Forelimb muscle (tissue), 1 donor: ENCODE measurements at places on chromosomes 2 and 18. TPM values are rescaled to one million over a fixed set of nuclear protein-coding genes. Genes with fewer than 3 reads are reported as not detected.

DNA sequence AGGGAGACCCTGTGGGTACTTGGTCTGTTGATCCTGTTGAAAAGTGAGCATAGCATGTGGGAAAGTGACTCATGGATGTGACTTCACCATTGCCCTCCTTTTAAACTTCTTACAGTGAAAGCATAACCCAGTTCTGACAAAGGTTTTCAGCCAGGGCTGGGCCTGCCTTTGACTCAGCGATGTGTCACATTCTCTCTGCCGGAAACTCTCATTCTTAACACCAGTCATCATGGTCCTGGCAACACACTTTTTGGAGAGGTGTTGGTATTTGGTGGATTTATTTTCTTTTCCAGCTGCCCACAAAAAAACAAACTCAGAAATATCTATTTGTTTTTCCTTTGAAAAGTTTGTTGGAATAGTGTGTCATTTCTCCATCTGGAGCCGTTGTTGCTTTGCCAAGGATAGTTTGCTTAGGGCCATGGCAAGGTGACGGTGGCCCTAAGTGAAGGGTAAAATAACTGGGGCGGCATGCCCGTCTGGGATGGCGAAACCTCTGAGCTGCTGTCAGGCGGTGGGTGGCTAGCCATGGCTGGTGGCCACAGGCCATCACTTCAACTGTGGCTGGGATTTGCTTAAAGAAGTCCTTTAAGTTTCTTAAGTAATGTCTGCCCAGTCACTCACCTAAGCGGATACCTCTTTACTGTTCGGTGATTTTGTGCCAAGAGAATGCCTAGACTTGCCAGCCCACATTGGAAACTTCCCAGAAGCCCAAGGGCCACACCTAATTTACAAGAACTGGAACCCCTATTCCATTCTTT is 123.3 kb downstream of the LTBP1 start:
- DNase-seq: no peak

DNA sequence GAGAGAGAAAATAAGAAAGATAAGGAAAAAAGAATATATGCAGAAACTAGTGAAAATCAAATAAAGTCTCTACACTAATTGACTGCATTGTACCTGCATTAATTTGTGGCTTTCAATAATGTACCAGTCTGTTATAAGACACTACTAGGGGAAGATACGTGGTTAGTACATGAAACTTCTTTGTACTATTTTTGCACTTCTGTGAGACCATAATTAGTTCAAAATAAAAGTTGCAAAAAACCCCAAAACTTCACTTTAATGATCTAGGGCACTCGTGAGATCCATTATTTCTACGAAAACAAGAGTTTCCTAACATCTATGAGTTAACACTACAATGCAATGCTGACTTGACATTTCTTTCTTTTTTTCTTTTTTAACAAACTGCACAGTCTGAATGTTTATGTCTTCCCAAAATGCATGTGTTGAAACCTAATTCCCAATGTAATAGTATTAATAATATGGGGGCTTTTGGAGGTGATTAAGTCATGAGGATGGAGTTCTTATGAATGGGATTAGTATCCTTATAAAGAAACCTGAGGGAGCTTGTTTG is 162.8 kb upstream of the LRRTM1 start:
- no peak for DNase-seq

GRCh38 chr18:6777509-6777908 is 48.0 kb downstream of the ARHGAP28 start:
- DNase-seq: no peak

CRACDL gene
- polyA plus RNA-seq: 1.1 TPM

SH2D6 gene
- polyA plus RNA-seq: 0.80 TPM
